Stimulated activated naive CD4-positive, alpha-beta T cell treated with Interleukin-2 at 50 U/mL for 16 hours (primary cell): ENCODE measurements at places on chromosomes 16 and 17.

DNA sequence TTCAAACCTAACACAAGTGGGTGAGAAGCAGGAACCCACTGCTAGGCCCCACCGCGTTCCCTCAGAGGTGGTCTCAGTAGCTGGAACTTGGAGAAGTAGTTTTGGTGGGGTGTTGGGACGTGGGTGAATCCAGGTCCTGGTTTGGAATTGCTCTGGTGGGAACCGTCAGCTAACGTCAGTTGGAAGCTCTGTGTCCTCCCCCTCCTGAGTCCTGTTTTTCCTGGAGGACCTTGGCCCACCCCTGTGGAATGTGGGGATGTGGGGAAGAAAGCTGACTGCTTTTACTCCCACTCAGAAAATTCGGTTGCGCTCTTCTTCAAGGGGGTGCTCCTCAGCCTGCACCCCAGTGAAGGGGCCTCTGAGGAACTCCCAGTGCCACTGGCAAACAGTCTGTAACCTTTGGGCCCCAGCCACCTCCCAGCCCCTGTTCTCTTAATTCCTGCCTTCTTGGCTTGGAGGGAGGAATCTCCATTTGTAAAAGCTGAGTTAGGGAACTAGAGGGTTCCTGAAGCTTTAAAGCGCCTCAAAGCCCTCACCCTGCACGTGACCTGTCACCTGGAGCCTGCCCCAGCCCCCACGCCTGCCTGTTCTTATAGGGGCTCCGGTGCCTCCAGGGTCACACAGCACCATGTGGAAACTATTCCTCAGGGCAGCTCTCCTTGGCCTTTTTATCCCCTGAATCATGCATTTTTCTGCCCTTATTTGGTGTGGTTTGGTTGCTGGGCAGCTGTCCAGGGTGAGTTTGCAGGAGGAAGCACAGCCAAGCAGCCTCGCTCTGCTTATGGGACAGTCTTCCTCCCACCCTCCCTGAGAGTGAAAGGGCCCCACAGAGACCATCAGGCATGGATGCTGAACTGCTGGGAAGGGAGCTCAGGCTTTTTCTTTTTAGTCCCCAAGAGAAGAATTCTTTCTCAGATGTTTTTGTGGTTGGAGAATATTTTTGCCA lies 16.2 kb upstream of the NAGLU start:
- DNase-seq = no peak

DNA sequence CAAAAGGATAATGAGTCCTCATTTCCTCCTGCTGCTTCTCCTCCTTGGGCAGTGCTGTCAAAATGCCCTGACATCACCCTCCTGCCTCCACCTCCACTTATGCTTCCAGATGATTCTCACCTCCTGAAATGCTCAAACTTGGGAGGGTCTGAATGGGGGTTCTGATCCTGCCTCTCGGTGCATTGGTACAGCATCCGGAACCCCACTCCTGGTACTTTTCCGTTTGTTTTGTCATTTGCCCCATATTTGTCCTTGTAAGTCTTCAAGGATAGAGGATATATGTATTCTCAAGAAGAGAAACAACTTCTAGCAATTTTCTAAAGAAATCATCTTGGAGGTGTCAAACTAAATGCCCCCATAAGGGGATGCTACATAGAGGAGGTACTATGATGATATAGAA lies 148.3 kb downstream of the SHISA9 start:
- DNase-seq = no peak

GRCh38 chr16:76360404-76360803 lies 83.2 kb downstream of the CNTNAP4 start:
- DNase-seq = no peak

GRCh38 chr17:82285141-82285540 lies 11.6 kb upstream of the CSNK1D start:
- no peak for DNase-seq

- DNase-seq = no peak
Measured at GRCh38 chr16:12097523-12098428, 121.2 kb downstream of the SNX29 start.

GRCh38 chr17:74243013-74243755 lies 29.8 kb downstream of the TTYH2 start:
- DNase-seq = no peak

- no peak for DNase-seq
Measured at GRCh38 chr17:41593306-41593981, 6.7 kb upstream of the KRT14 start.

DNA sequence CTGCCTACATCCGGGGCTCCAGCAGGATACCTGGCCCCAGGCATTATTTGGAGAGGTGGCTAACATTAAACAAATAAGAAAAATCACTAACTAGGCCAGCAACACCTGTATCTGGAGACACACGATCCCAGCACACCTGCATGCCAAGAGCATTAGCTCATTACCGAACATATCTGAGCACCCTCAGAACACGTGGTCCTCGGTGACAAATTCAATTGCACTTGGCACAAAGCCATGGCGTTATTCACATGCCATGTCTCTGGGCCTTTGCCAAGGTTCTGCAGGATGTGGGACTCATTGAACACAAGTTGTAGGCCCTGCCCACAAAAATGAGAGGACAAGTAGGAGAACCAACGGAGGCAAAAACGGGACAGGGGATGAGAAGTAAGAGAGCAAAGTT lies 552.3 kb downstream of the TOX3 start:
- DNase-seq = no peak

DNA sequence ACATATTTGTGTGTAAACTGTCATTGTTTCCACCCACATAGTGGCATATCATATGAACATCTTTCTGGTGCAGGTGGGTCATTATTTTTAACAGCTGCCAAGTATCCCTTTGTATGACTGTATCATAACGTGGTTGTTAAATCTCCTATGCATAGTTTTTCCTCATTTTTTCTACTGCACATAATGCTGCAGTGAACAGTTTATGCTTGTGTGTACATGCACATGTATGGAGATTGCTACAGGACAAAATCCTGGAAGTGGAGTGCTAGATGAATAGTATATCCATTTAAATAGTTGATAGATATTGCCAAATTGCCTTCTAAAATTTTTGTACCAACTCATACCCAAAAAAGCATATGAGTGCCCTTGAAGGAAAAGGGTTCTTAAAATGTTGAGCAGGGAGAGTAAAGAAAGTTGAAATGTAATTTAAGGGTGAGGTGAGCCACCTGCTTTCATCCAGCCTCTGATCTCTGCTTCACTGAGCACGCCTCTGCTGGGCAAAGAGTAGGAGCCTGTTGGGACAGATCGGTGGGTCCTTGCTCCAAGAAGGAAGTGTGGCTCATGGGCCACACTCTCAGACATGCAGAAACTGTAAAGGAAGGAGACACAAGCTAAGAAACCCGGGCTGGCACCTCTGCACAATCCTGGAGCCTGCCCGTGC lies 55.3 kb downstream of the HLF start:
- DNase-seq = no peak

DNA sequence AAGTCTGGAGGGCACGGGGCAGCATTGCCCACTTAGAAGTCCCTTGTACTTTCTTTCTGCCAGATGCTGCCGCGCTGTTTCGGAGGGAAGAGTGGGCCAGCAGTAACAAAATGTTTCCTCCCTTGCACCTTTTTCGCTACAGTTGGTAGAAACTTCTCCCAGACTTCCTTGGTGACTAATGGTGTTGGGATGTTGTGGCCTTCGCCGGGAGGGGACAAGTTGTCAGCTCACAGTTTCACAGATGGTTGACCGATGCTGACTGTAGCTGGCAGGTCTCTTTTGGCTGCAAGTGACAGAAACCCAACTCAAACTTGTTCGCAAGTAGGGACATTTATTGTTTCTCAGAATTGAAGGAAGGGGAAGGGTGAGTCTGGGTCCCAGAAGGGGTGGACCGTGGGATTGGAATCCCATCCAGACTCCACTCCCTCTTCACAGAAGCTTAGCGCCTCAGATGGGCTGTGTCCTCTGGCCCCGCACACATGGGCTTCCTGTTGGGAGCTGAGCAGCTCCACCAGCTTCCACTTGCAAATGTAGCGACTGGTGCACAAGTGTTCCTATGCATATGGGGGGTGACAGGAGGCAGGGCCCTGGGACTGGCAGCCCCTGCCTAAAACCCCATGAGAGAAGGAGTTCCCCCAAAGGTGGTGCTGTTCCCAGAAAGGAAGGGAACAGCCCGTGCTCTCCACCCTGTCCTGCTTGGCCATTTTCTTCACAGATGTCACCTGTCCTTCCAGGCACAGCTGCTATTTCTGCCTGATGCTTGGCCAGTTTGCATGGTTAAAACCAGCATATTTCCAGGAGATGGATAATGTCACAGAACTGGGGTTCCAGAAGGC lies 30.9 kb upstream of the RPRML start:
- no peak for DNase-seq

DNA sequence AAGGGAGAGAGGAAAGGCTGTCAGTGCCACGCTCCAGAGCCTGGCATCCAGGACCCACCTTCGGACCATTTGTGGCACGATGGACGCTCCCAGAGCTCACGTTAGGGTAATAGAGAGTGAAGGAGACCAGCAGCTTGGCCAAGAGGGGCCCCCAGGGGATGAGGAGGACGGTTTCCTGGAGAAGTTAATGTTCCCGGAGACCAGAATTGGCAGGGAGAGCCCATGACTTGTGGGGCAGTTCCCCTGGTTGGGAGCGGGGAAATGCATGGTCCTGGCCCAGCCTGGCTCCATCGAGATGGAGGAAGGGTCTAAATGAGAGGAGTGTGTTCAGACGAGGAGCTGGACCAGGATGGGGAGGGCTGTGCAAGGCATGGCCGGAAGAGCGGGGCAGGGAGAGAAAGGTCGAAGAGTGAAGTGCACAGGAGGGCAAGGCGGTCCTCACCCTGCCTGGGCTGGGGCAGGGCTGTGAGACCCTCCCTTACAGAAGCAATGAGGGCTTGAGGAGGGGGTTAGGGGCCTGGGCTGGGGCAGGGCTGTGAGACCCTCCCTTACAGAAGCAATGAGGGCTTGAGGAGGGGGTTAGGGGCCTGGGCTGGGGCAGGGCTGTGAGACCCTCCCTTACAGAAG lies 2.9 kb upstream of the HIC1 start:
- DNase-seq = no peak

GRCh38 chr16:1537138-1537577 lies 3.7 kb downstream of the TMEM204 start:
- no peak for DNase-seq

- DNase-seq = no peak
Measured at GRCh38 chr17:68944435-68945035, 10.7 kb downstream of the ABCA8 start.

- DNase-seq = no peak
Measured at GRCh38 chr17:34456121-34456520, 93.1 kb upstream of the CCL1 start.

DNA sequence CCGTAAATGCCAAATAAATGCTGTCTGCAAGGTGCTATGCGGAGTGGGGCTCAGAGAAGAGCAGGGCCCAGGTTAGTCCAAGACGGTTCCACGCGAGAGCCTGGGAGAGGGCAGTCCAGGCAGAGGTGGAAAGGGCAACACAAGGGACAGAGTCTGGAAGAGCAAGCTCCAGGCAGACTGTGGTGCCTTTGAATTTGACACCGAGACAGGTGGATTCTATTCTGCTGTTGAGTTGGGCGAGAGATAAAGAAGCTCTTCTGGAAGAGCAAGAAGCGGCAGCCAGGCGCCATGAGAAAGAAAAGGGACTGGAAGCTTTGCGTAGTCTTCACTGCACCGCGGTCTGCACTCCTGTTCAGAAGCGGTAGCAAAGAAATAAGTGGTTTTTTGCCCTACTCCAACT lies 55.6 kb downstream of the CYTH1 start:
- DNase-seq = no peak

DNA sequence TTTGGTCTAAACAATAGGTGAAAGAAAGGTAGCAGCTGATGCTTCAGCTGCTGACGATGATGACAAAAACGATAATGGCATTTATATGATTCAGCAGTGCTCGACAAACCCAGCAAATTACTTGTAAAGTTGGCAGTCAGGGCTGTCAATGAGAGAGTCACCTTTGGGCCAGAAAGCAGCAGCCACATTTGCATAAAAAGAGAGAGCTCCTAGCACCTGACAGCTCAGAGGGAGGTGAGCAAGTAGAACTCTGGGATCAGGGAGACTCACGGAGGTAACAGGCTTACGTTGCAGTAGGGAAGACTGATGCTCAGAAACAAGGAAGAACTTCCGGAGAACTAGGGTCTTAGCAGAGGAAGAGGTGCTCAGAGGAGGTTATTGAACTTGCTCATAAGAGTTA lies 291.9 kb upstream of the ZFHX3 start:
- no peak for DNase-seq
